ENCODE measurements at places on chromosomes 7 and 10.
A peak's percentile ranks its signal among the peaks of the same experiment; 100 is the strongest.

- DNase-seq, result no peak
Observed at GRCh38 chr7:282621-283020, 7.3 kb upstream of the FOXL3 start.

- no peak for DNase-seq
Observed at GRCh38 chr7:124428781-124429180, 336.8 kb downstream of the GPR37 start.

GRCh38 chr7:1176891-1177373 lies 16.9 kb upstream of the ZFAND2A start:
- DNase-seq, result peak; percentile 69

DNA sequence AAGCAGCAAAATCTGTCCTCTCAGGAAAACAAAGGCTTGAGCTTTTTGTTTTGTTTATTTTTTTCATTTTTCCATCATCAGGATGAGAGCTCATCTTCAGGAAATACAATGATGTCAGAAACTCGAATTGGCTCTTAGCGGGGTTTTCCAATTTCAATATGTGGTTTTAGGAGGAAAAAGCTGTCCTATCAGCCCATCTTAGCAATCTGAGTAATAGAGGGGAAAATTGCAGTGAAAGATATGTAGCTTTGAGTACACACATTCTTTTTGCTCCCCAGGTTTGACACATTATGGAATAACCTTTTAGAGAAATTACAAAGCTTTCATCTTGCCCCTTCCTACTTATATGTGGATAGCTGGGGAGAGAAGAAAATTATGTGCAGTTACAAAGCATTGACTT lies 113.6 kb upstream of the MYO3A start:
- no peak for DNase-seq

DNA sequence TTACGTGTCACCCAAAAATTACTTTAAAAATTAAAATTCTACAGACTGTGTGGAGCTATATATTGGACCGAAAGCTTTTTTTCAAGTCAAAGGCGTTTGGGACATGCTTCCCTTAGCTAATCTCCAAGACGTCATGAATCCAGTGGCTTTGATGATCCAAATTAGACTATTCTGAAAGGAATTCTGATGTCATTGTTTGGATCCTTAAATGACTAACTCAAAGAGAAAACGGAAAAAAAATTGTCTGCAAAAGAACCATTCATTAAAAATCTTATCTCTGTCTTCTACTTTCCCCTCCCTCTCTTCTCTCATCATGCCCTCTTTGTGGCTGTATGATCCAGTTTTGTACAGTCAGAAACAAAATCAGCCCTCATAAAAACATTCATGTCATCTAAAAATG lies 161.8 kb downstream of the ETV1 start:
- DNase-seq, result no peak

- DNase-seq, result no peak
Observed at GRCh38 chr10:77121829-77122228, 515.8 kb downstream of the KCNMA1 start.

GRCh38 chr7:5525271-5526099 lies 101.9 kb upstream of the TNRC18 start:
- no peak for DNase-seq
